ENCODE measurements at places on chromosomes 6 and 20. TPM values are rescaled to one million over a fixed set of nuclear protein-coding genes. Genes with fewer than 3 reads are reported as not detected.

The C6orf52 gene
- polyA plus RNA-seq: 4.0 TPM

The FAM83C gene
- polyA plus RNA-seq: not detected

The MACROD2 gene
- polyA plus RNA-seq: 7.0 TPM

The DACT2 gene
- polyA plus RNA-seq: 23.6 TPM

The HLA-DMB gene
- 62.0 TPM for polyA plus RNA-seq

The TRIM40 gene
- not detected for polyA plus RNA-seq

The PREX1 gene
- polyA plus RNA-seq: 14.1 TPM

The OOEP gene
- not detected for polyA plus RNA-seq

The HLA-DRA gene
- polyA plus RNA-seq: 77.2 TPM

The DDAH2 gene
- polyA plus RNA-seq: 150 TPM

The CLPSL2 gene
- polyA plus RNA-seq: 0.52 TPM

The TRIM10 gene
- 0.47 TPM for polyA plus RNA-seq

The SAMD3 gene
- polyA plus RNA-seq: 0.82 TPM

The TCF21 gene
- 143 TPM for polyA plus RNA-seq

DNA sequence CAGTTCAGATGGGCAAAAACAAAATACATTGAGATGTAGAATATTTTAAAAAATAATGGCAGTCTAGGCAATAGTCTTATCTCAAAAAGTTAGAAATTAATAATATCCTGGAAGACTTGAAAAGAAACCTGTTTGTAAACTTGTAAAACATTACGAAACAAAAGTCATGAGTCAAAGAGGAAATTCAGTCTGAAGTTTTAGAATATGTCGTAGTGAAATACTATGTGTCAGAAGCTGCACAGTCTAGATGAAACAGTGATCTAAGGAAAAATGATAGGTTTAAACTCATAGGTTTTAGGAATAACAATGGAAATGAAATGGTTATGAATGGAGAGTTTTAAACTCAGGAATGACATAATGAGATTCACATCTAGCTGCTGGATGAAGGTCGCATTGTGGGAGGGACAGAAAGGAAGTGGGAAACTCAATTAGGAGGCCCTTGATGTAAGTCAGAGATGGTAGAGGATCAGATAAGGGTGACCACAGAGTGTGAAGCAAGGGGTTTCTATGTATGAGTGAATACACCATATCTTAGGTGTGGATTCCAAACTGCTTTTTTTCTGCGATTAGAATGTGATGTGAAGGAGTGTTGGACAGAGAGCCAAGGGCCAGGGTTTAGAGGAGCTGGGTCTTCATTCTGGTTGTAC lies 2.8 kb downstream of the SNRPB2 start:
- DNase-seq: no peak

GRCh38 chr6:13368731-13369115 lies 40.4 kb upstream of the TBC1D7 start:
- DNase-seq: no peak

GRCh38 chr6:21386744-21387143 lies 206.8 kb upstream of the SOX4 start:
- DNase-seq: no peak

- DNase-seq: no peak
These were observed 1.7 kb downstream of the FKBP5 start for GRCh38 chr6:35686873-35687555.

DNA sequence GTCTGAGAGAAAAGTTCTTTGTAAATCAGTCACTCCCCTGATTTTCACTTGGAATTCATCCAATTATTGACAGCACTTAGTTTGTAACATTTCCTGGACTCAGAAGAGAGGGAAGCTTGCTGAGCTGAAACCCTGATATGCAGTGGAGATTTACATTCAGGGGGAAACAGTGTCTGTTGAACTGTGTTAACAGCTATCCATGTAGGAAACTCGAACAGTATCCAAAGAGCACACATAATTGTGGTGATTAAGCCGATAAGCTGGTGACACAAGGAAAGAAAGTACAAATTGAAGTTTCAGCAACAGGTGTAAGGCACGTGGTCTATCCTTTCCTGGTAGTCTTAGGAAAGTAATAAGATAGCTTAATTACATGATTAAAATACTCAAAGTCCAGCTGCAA lies 78.1 kb upstream of the FLRT3 start:
- DNase-seq: no peak

- DNase-seq: no peak
These were observed 94.7 kb downstream of the HUS1B start for GRCh38 chr6:562052-562676.

- DNase-seq: no peak
These were observed 243.5 kb upstream of the PREP start for GRCh38 chr6:105646391-105646867.

GRCh38 chr20:48706710-48707365 lies 121.0 kb downstream of the PREX1 start:
- DNase-seq: no peak

DNA sequence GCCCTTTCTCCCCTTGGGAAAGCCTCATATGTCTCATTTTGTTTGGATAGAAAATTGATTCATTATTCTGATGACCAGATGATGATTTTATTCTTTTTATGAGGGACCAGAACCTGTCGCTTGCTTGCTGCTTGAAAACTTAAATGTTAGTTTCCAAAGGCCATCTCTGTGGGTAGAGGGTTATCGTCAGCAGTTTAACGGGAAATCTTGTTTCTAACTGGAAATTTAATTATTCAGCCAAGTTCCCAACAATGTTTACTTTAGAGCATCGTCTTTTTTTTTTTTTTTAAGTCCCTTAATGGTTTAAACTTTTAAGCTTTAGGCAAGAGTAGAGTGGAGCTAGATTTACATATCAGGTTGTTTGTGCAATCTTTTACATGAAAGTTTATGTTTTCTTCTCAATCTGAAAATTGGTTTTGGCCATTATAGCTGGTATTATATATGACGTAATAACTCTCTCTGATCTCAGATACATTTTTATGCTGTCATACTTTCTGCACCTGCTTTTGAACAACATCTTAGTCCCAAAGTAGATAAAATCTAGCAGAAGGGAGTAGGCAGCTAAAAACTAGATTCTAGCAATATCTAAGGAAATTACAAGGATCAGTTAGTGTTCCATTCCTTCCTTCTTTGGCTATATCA lies 93.9 kb downstream of the FOXO3 start:
- DNase-seq: no peak

DNA sequence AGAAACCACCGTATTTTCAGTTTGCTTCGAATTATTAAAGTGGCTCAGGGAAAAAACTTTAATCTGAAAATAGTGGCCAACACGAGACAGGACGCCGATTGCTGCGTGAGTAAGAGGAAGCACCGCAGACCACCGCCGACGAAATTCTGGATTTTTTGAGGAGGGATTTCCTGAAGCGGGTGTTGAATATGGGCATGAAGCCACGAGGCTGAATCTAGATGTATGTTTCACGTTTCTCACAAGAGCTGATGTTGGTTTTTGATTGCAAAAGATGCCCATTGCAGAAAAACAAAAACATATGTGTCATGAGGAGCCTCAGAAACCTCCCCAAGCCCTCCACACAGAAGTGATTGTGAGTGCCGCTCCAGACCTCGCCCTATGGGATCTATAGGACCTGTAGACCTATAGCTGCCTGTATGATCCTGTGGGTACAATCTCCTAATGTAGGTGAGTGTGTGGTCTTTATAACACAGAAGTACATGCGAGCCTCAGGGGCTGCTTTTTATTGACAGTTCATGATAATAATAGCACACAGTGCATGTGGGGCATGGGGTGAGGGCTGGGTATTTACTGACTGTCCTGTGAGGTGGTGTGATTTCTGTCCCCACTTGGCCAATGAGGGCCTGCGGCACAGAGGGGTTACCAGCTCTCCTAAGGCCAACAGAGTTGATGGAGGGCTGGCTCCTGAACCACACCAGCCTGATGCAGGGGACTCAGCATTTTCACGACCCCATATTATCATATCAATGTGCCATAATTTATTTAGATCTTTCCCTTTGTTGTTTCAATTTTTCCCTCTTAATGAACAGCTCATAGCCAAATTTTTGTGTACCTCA lies 243.9 kb downstream of the DLL1 start:
- no peak for DNase-seq

GRCh38 chr20:15362849-15363248 lies 1025.4 kb upstream of the FLRT3 start:
- DNase-seq: no peak

- no peak for DNase-seq
These were observed 895.6 kb upstream of the MAP3K7 start for GRCh38 chr6:91482498-91482897.

GRCh38 chr6:9208966-9209365 lies 773.6 kb upstream of the SLC35B3 start:
- peak; percentile 8 for DNase-seq

GRCh38 chr6:1872649-1873131 lies 263.0 kb downstream of the FOXC1 start:
- DNase-seq: no peak

- no peak for DNase-seq
These were observed 865.3 kb upstream of the GJE1 start for GRCh38 chr6:141267420-141267819.

DNA sequence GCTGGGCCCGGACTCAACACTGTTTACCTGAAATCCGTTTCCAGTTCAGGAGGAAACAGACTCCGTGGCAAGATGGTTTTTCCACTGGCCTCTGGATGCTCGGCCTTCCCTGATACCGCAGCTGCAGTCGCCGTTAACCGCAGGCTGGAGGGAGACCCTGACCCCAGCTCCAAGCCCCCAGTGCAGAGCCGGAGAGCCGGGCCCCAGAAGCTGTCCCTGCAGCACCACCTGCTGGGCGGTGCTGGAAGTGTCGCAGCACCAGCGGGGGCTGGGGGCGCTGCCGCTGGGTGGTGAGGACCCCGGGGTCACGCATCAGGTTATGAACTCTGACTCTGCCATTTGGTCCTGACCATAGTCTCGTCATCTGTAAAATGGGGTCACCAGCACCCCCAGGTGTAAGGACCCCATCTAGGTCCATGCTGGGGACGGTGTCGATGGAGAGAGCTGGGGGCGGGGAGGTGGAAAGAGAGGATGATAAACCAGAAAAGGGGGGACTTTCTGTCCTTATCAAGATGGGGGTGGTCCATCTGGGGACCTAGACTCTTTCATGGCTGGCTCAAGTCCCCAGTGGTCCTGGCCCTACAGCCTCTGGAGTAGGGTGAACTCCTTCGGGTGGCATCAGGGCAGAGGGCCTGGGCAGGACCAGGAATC lies 20.8 kb upstream of the CHRNA4 start:
- no peak for DNase-seq

DNA sequence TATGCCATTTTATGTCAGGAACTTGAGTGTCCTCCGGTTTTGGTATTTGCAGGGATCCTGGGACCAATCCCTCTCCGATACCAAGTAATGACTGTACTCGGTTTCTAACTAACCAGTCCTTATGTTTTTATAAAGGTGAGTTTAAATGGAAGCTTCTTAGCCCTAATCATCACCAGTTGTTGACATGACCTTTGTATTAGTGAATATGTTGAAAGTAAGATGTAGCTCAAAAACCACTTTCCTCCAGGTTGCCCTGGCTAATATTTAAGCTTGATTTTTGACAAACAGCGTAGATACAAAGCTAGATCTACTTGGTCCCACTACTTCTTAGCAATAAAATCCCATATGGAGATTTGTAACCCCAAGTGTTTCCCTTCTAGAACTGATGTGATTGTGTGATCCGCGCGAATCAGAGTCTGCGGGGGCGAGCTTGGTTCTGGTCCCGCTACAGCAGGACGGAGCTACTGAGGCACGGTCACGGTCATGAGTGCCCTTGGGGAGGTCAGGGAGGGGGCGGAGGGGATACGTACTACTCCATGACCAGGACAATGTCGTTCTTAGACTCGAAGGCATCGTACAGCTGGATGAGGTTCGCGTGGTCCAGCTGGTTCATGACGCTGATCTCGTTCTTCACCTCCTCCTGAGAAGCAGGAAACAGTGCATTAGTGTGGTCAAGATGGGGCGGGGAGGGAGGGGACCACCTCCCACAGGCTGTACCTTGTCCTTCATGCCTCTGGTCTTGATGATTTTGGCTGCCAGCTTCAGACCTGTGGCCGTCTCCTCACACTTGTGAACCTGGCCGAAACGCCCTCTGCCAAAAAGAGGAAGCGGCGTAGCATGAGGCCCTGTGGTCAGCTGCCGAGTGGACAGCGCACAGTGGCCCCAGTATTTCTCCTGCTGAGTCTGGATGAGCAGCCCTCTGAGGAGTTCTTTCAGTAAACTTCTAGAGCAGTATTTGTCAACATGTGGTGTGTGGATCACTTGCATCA lies 65.7 kb downstream of the MYLK4 start:
- no peak for DNase-seq

DNA sequence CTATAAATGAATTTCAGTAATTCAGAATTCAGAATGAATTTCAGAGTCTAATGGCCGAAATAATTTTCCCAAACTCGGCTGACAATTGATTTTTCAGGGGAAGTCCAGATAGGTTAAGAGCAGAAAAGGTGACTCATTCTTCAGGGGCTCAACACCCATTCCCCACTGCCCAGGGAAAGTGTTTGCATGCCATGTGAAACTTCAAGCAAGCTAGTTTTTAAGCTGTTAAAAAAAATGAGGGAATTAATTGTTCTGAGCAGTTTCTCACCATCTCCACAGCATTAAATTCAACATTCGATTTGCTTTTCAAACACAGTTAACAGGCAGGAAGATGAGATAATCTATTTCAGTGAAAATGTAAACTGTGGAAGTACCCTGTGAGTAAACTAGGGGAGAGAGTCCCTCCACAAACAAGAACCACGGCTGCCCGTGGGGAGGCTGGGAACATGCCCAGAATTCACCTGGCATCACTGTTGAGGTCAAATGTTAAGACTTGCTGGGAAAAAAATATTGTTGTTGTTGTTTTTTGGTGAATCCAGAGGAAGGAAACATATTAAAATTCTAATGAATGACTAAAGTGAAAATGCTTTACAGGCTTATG lies 650.8 kb upstream of the AGPAT4 start:
- no peak for DNase-seq

- DNase-seq: no peak
These were observed 523.5 kb downstream of the CDH26 start for GRCh38 chr20:60481743-60482133.

DNA sequence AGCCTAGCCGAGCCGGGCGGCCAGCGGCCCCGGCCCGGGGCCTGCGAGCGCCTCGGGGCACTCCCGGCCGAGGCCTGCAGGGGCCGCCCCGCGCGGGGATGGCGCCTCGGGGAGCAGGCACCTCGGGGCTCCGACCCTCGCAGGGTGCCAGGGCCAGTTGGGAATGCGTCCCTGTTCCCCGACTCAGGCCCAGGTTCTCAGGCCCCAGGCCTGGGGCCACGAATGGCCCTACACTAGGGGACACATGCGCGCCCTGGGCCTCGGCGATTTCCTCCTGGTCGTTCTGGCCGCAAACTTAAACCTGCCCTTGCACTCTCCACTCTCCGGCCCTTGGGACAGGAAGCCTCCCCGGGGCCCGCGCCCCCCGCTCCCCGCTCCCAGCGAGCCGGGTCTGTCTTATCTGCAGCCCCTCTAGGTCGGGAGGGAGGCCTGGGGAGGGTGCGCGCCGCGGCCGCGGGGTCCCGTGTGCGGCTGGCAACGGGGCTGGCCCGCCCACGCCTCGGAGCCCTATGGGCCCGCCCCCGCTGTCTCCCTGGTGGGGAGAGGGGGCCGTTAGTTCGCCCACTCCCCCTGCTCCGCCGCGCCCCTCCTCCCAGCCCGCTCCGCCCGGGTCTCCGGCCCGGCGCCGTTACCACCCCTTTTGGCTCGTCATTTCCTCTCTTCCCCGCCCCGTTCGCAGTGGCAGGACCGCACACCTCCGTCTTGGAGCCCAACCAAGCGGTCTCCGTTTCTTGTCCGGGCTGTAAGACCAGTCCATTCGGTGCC lies 611 bp downstream of the NFYA start:
- DNase-seq: peak; percentile 79

- DNase-seq: no peak
These were observed 421.1 kb downstream of the BCKDHB start for GRCh38 chr6:80527552-80528052.

- no peak for DNase-seq
These were observed 313.3 kb downstream of the RNGTT start for GRCh38 chr6:88650029-88650619.

All from left renal pelvis (tissue), 4 donors.